DMS79 (cell line): ENCODE measurements at places on chromosomes 7 and 10.

DNA sequence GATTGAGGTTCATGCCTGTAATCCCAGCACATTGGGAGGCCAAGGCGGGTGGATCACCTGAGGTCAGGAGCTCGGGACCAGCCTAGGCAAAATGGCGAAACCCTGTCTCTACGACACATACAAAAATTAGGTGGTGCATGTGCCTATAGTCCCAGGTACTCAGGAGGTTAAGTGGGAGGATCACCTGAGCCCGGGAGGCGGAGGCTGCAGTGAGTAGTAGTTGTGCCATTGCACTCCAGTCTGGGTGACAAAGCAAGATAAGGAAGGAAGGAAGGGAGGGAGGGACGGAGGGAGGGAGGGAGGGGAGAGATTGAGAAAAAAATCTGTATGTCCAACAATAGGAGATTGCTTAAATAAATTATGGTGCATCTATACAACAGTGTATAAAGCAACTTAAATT is 13.2 kb downstream of the TLL2 start:
- DNase-seq = no peak

GRCh38 chr10:17747883-17748550 is 4.0 kb upstream of the TMEM236 start:
- DNase-seq = no peak

GRCh38 chr10:93913706-93914105 is 19.9 kb downstream of the SLC35G1 start:
- DNase-seq = no peak

GRCh38 chr7:110835218-110835617 is 255.7 kb upstream of the LRRN3 start:
- DNase-seq = no peak

- no peak for DNase-seq
These were observed 374.8 kb downstream of the INHBA start for GRCh38 chr7:41328131-41328530.

- no peak for DNase-seq
These were observed 618.0 kb upstream of the LRRTM3 start for GRCh38 chr10:66307826-66308225.

- DNase-seq = no peak
These were observed 74.3 kb downstream of the CPED1 start for GRCh38 chr7:121062671-121063279.
